ENCODE measurements at places on chromosomes 7 and 10.

DNA sequence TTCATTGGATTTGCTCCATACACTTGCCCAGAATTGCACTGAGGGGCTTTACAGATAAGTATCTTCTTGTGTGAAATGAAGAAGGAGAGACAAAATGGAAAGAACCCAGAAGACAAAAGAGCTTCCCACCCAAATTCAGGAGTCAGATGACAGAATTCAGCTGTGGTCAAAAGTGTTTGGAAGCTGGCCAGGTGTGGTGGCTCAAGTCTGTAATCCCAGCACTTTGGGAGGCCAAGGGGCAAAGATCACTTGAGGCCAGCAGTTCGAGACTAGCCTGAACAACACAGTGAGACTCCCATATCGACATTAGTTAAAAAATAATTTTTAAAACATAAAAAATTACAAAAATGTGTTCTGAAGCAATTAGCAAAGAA is 27.1 kb downstream of the DUSP5 start:
- DNase-seq, result no peak

GRCh38 chr10:16724509-16724908 is 92.7 kb downstream of the RSU1 start:
- DNase-seq, result no peak

GRCh38 chr7:32921896-32922295 is 30.3 kb upstream of the KBTBD2 start:
- DNase-seq, result no peak

- no peak for DNase-seq
These were observed 322.7 kb upstream of the PFKP start for GRCh38 chr10:2744547-2745200.

DNA sequence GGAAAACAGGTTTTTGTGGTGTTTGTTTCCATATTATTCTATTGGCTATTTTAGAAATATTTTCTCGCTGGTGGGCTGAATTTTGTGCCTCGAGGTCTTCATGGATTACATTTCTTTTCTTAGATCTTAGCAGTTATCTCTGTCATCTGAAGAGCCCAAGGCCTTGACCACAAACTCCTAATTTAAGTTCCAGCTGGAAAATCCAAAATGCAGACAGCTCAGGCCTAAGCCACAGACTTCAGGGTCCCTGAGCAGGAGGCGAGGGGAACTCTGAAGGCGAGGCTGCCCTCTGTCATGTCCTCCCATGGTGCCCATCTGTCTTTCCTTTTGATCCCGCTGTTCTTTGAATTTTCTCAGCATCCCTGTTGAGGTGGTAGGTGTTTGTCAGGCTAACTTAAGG is 14.3 kb downstream of the DENND10 start:
- DNase-seq, result no peak

- no peak for DNase-seq
These were observed 4.9 kb upstream of the KLHL7 start for GRCh38 chr7:23100697-23101096.

DNA sequence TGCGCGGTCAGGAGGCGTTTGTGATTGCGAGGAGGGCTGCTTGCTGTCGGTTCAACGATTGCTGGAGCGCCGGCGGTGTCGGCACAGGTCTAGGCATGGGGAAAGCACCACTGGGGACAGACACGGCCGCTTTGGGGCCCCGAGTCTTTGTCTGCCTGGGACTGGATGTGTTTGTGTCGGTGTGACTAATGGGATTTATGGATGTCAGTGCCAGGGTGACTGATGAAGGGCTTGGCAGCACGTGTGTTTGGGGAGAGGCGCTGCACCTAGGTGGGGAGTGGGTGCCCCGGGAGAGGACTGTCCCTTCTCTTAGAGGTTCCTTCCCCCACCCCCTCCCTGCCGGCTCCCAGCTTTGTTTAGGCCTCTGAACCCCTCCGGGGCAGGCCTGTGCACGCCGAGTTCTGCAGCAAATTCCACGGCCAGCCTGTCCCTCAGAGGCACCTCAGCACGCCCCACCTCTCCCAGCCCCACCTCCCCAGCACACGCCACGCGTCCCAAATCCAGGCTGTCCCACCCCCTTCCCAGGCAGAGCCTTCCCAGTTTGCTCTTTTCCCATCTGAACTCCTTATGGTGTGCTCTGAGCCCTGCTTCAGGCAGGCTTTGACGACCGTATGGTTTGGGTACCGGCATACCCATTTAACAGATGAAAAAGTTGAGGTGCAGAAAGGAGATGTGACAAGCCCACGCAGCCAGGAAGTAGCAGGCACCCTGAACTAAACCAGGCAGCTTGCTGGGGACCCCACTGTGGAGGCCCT is 6.4 kb upstream of the TNRC18 start:
- DNase-seq, result no peak

DNA sequence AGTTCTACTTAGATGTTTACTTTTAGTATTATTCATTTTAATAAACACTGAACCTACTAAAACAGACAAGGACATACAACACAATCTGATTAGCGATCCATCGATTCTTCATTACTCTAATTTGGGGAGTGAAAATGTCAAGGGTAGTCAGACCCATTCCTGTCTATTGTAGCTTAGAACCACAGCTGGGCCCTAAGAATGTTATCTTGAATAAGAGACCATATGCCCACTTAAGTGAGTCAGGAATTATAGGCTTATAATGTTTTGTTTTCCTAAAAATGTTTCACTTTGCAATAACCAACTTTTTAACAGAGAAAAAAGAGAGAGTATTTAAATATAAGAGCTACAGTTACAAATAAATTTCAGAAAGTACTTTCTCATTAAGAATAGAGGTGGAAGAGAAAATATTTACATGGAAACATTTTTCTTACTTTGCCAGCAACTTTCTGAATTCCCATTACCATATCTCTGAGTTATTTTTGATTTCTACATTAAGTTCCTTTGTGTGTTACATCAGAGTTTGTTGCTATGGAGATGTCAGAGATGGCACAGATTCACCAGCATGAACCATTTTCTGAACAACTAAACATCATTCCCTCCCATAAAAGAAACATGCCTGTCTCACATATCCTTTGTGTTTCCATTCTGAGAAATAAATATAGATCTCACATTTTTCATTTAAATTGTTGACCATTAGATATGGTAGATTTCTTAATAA is 75.4 kb upstream of the SLC13A1 start:
- DNase-seq, result no peak

DNA sequence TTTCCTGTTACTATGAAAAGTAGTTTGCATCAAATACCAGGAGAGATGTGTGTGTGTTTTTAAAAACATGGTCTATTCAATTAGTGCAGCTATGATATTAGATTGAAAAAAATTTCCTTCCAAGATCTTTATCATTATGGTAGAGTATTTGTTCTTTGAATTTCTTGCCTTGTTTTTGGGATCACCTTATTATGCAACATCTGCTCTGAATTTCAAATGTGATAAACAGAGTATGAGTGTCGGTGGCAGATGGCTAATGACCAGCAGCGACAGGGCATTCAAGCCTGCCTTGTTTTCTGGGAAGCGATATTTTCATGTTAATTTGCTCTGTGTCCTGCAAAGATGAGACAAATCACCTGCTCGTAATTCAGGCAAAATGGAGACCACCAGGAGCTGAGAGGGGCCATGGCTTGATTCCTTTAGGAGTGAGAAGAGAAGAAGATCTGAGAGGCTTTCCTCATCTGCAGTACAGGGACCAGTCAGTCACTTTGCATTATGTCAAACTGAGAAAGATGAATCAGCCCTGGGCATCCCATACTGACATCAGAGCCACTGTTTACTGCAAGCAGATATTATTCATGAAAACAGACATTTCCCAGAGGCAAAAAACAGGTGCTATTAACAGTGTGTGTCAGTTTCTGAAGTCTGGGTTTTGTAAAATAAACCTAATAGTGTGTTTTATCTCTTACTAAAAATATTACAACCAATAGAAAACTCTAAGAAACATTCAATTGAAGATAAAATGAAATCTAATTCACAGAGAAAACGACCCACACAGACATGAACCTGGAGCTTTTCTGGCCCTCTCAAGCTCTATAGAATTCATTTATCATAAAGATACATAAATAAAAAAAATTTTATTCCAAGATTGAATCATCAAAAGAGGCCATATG is 67.6 kb downstream of the CDK6 start:
- DNase-seq, result peak; percentile 65

- DNase-seq, result no peak
These were observed 33.3 kb downstream of the PLPP4 start for GRCh38 chr10:120490288-120490687.

GRCh38 chr10:91410638-91411371 is 661 bp downstream of the HECTD2 start:
- peak; percentile 42 for DNase-seq

DNA sequence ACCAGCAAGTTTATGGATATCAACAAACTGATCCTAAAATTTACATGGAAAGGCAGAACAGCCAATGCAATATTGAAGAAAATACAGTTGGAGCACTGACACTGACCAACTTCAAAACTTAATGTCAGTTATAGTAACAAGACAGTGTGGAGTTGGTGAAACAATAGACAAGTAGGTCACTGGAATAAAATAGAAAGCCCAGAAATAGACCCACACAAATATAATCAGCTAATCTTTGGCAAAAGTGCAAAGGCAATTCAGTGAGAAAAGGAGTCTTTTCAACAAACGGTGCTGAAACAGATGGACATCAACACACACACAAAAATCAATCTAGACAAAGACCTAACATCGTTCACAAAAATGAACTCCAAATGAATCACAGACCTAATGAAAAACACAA is 13.8 kb downstream of the RSU1 start:
- DNase-seq, result no peak

- no peak for DNase-seq
These were observed 3.2 kb downstream of the GPC2 start for GRCh38 chr7:100173806-100174495.

DNA sequence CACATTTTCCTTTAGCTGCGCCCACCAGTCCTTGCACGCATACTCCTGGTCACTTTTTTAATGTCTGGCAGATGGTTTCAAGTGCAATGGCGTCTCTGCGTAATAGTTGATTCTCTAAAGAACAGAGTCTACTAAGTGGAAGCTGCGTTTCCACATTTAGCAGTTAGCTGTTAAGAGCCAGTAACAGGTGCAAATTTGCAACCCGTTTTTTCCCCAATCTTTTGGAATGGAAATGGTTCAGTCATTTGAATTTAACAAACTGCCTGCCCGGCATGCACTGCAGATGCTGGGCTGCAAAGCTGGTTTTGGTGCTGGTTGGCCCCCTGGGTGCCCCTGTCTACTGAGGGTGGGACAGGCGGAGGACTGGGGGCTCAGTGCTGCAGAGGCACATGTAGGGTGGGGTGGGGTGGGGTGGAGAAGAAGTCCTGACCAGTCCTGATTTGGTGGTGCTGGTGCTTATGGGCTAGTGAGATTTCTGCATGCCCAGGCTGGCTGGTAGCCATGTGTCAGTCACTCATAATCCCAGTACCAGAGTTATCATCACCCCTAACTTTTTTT is 43.9 kb downstream of the CUX1 start:
- DNase-seq, result no peak

- no peak for DNase-seq
These were observed 339.4 kb upstream of the SHH start for GRCh38 chr7:156151658-156152057.

GRCh38 chr10:73648975-73649829 is 6.6 kb downstream of the SYNPO2L start:
- DNase-seq, result no peak

DNA sequence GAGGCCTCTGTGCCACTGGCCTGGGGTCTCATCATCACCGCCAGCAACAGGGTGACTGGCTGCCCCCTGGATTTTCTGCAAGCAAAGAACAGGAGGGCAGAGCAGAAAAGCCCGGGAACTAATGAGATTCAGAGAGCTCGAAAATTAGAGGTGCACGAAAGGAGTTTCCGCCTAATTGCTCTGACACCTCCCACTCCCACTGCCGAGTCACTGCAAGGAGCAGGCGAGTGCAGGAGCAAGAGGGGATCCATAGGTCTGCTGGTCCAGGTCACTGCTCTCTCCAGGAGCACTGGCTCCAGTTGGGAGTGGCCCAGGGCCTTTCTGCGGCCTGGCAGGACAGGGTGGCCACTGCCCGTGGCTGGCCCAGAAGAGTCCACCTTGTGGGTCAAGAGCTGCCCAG is 276.2 kb downstream of the KCNMA1 start:
- DNase-seq, result no peak

GRCh38 chr10:80927419-80928078 is 389.8 kb downstream of the SH2D4B start:
- no peak for DNase-seq

- peak; percentile 85 for DNase-seq
These were observed 86.4 kb upstream of the ELMO1 start for GRCh38 chr7:37534893-37535610.

DNA sequence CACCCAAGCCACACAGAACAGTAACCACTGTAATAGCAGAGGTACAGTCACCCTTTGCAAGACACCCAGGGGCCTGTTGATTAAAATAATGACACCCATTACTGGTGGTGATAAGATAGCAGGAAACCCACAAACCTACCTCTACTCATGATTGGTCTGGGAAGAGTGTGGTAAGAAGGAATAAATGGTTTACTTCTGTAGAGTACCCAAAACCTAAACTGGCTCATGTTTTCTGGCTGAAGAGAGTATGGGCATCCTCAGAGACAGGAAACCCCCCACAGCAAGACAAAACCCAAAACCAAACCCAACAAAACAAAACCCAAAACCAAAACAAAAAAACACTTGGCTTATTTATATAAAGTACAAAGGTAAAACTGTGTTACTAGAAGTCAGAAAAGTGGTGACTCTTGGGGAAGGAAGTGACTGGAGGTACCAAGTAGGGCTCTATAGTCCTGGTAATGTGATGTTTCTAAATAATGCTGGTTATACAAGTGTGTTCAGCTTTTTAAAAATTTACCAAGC is 15.5 kb upstream of the DNAJB12 start:
- DNase-seq, result no peak

DNA sequence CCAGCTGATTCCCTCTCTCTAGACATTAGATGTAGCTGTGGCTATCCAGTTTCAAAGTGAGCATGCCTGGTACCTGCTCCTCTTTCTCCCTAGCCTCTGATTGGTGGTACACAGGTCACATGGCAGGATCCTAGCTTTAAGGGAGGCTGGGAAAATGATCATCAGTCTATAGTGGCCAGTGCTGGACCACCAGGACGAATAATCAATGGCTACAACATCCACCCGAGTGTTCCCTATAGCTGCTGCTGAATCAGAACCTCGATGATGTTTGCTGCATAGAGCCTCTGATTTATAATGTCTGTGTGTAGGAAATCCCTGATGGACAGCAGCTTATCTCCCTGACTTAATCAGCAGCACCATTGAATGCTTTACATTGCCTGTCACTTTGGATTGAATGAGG is 28.9 kb upstream of the LMTK2 start:
- DNase-seq, result no peak

GRCh38 chr7:64885520-64886240 is 17.4 kb upstream of the ZNF273 start:
- no peak for DNase-seq

GRCh38 chr10:35505241-35505873 is 99.8 kb upstream of the GJD4 start:
- no peak for DNase-seq

GRCh38 chr7:77867537-77867865 is 68.9 kb downstream of the PHTF2 start:
- DNase-seq, result no peak

Measured in pons (tissue), 1 donor.